Renal cortical epithelial cell (primary cell): ENCODE measurements at places on chromosomes 4 and X. TPM values are rescaled to one million over a fixed set of nuclear protein-coding genes. Genes with fewer than 3 reads are reported as not detected.

The SMAD1 gene
- total RNA-seq, result 7.5 and 34.7 TPM in 2 replicates

The TNIP3 gene
- total RNA-seq, result 0.30 and 0.35 TPM in 2 replicates

- no peak for DNase-seq
Observed at GRCh38 chrX:113920661-113921060, 663.2 kb upstream of the HTR2C start.

DNA sequence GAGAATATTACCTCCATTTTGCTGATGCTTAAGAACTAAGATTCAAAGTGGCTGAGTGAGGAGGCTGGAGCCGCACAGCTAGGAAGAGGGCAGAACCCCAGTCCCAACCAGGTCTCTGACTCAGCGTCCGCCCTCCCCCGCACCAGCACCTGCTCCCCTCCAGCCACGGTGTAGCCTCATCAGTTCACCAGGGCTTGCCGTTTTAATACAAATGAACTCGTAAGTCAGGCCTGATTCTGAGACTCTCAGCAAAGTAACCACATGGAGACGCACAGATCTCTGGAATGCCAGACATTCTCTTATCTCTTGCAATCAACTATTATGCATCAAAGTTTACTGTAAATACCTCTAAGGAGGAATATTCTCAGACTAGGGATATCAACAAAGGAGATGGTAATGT is 52.4 kb downstream of the ENPP6 start:
- peak; percentile 26 for DNase-seq

DNA sequence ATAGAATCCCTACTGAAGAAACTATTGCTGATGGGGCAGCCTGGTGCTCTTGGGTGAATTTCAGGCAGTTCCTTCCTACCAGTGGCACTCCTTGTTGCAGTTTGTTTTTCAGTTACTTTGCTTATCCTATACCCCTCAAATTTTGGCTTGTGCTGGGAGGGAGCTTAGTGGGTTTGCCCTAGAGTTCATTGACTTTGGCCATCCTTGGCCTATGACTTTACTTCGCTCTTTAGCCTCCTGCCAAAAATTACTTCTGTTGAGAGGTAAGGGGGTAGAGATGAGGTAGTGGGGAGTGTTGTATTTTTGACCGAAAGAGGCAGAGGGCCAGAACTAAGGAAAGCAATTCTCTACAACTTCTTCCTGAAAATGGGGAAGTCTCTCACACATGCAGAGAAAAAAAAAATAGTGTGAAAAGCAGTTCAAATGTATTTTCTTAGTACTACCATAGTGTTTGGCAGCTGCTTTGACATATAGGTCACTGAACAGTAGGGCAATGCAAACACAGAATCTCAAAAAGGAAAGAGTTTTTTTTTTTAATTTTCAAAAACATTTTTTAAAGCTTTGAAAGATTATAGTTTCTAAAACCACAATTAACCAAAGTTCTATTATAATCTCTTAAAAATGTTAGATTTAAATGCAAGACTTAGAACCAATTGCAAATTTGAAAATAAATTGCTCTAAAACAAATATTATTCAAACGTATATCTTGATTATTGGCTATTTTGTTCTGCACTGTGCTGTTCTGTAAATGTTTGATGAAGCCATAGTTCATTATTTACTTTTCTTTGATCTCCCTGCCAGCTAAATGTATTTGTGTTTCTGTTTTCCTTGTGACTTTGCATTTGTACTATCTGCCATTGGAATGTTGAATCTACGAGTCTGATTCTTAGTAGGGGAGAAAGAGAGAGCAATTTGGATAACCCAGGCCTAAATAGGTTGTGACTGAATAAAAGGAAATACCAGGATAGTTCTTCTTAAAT is 73.6 kb downstream of the DCK start:
- peak; percentile 33 for DNase-seq

- DNase-seq, result peak; percentile 93
Observed at GRCh38 chr4:40721730-40722171, 28.0 kb upstream of the NSUN7 start.
